ENCODE measurements at places on chromosomes 3 and 15. TPM values are rescaled to one million over a fixed set of nuclear protein-coding genes. Genes with fewer than 3 reads are reported as not detected.

Gene CGNL1
- total RNA-seq, result 67.1 TPM

Gene DNAJC19
- total RNA-seq, result 81.1 TPM

DNA sequence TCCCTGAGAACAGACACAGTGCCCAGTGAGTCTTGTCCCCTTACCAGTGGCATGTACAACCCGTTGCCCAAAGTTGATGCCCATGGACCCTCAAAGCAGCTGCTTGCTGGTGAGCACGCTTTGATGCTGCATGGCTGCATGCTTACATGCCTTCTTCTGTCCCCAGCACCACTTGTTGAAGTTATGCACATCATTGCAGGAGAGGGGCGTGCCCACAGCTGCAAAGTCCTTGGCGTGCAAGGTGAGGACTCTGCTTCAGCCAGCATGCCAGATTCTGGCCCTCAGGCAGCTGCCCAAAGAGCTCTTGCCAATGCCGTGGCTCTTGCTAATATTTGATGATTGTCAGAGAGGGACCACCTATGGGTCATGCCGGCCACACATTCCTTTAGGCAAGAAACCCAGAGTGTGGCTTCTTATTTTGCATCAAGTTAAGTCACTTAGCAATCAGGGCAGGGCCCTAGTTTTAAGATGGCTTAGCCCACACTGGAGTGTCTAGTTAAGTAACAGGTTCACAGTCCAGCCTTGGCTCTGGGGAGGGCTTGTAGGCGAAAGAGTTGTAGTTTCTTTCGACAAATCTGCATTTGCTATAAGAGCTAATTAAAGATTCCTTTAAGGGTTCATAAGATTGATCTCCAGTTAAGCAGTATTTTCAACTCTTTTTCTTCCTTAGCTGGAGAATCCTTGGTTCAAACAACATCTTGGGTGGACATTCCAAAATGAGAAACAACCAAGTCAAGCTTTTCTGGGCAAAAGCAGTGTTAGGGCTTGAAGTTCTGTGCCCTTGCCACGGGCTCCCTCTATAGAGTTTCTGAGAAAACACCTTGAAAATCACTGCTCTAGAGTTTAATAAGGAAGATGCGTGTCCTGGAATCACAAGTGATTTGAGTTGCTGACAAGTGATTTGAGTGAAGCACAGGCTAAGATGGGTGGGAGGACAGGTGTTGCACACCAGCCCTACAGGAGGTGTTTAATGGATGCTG, 128.6 kb downstream of the SLCO3A1 start:
- DNase-seq, result no peak

- peak; percentile 47 for DNase-seq
Measured at GRCh38 chr3:38479431-38480092, 16.6 kb upstream of the EXOG start.

DNA sequence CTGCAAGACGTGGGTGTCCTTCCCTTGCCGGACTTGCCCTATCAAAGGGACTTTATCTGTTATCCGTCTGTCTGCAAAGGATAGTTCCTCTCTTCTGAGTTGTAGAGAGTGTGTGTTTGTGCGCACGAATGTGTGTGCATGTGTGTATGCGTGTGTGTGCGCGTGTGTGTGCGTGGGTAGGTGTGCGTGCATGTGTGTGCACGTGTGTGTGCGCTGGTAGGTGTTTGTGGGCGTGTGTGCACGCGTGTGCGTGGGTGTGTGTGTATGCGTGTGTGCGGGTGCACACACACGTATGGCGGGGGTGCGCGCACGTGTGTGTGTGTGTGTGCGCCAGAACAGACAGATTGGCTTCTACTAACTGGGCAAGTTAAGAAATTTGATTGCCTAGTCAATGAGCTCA, 4.1 kb upstream of the BMF start:
- no peak for DNase-seq

GRCh38 chr3:154135511-154136173, 14.5 kb downstream of the ARHGEF26 start:
- no peak for DNase-seq

- DNase-seq, result no peak
Measured at GRCh38 chr3:119073258-119074001, 38.8 kb upstream of the IGSF11 start.

- DNase-seq, result no peak
Measured at GRCh38 chr15:92101708-92102394, 248.3 kb downstream of the SLCO3A1 start.

DNA sequence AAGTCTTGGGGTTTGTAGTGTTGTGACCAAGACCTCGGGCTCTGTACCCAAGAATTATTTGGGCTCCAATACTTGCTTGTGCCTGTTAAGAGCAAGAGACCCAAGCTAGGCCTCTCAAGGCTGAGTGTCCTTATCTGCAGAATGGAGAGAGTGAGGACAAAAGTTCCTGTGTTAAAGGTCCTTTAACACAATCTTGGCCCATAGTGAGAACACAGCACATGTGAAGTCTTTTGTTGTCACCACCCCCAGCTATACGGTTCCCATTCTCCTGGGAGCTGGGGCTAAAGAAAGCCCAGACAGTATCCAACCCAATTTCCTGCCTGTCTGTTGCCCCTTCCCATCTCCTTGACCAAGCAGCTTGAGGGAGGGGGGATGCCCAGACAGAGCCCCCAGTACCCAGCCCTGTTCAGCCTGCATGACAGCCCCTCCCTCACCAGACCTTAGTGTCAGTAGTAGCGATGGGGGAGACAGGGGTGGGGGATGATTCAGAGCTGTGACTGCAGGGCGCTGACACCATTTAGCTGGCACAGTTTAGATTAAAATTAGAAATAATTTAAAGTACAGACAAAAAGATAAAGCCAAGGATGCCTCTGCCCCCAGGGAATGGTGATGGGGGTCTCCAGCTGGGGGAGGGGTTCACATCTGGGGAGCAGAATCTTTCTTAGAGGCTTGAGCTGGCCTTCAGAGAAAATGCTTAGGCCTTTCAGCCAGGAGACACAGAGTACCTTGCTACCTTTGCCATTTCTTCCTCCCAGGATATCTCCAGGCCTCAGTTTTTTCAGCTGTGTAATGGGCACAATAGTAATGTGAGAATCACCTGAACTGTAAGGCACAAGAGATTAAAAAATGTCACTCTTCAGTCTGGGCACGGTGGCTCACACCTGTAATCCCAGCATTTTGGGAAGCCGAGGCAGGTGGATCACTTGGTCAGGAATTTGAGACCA, 2.7 kb downstream of the PRKCD start:
- DNase-seq, result no peak

GRCh38 chr3:133505813-133506212, 67.7 kb upstream of the CDV3 start:
- no peak for DNase-seq

DNA sequence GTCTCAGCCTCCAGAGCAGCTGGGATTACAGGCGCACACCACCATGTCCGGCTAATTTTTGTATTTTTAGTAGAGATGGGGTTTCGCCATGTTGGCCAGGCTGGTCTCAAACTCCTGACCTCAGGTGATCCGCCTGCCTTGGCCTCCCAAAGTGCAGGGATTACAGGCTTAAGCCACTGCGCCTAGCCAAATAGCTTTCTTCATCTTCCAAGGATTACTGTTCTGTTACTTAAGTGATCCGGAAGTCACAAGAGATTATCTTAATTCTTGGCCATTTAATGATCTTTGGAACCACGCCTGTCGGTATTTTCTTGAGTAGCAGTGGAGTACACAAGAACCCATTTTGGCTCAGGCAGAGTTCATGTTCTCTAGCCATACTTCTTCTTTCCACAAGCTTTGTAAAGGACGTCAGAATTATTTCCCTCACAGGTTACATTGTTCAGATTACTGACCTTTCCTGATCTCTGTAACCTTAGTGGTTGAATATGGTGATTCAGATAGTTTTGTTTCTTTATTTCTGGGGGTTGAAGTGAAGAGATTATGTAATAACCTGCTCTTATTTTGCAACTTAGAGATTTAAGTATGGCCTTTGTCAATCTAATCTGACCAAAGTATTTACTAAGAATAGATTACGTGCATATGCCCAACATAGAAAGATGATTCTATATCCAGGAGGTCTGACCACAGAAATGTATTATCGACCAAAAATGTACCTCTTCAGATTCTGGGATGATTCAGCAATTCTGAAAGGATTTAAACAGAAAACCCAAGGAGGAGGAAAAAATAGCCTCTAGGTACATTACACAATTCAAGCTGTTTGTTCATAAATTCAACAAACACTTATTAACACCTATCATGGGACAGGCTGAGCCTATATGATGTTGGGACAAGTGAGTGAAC, 132.2 kb downstream of the GREM1 start:
- DNase-seq, result no peak
